ENCODE measurements at places on chromosomes 3 and 15.

GRCh38 chr15:39497016-39497758, 83.7 kb upstream of the THBS1 start:
- DNase-seq, result no peak

DNA sequence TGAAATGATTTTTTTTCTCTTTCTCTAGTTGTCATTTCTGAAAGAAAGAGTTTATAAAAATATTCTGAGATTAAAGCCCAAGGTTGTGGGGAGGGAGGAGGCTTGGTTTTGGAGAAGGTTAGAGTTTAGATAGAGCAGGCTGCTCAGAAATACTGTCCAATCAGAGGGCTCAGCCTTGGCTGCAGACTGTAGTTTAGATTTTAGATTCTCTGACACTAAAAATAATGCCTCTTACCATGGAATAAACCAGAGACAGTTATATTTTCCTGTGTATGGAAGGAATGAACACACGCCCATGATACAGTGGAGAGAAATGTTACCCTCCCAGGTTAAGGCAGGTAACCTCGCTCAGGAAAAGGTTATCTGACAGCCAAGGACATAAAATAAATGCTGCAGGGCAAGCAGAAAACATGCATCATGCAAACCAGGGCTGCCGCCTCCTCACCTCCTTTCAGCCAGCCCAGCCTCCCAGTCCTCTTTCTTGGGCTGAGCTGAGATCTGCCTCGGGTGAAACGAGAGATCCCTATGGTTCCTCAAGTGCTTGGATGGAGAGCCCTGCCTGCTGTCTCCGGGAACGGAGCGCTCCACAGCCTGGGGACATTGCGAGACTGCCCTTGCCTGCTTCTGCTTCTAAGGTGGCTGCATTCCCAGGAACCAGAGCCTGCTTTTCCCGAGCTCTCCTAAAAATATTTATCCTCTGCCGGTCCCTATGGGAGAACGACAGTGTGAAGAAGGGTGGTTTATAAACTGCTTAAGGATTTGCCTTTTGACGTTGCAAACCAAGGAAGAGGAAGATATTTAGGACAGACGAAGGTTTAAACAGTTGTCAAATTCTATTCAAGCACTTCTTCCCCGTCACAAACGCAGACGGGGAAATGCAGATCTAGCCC, 848 bp downstream of the NCEH1 start:
- peak; percentile 25 for DNase-seq

DNA sequence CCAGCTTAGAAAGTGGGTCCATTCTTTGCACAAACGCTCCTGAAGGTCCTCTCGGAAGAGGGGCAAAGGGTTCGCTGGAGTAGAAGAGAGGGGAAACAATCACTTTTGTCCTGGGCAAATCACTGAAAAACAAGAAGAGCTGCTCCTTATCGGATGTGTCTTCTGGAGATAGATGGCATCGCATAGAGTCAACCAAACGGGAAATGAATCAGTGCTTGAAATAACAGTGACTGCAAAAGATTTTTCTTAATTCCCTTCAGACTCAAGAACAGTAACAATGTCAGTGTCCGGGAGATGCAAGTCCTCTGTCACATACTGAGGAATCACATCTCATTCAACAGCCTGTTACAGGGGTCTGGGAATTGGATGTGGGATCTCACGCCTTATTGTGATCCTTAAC, 78.8 kb upstream of the PCSK6 start:
- DNase-seq, result no peak

DNA sequence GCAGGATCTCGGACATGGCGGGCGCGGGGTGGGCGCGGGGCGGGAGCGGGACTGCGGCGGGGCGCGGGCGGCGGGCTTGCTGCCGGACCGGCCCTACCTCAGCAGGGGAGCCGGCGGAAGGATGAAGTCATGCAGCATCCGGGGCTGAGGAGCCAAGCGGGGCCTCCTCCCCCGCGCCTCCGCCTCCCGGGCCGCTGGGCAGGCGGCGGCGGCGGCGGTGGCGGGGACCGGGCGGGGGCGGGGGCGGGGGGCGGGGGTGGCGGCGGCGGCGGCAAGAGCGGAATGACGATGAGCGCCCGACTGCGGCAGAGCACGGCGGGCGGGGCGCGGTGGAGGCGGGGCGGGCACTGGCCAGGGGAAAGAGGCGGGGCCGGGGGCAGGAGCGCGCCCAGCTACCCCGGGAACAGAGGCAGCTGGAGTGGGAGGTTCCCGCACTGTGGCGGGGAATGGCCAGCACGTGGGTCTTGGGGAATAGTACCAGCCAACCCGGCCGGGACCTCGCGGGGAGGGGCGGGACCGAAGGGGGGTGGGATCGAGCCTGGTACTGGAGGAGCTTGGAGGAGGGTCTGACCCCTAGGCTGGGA, at the start of gene CAMK2N2:
Gene CAMK2N2 (minus strand): TSS at position 284 of the 584 bp plus-strand sequence. CDS start 268 bp downstream, at position 16.
- peak; percentile 97 for DNase-seq

- DNase-seq, result peak; percentile 67
These were observed 32.9 kb downstream of the B3GNT5 start for GRCh38 chr3:183285828-183286457.

GRCh38 chr15:69748576-69749185, 296.1 kb downstream of the RPLP1 start:
- DNase-seq, result no peak

DNA sequence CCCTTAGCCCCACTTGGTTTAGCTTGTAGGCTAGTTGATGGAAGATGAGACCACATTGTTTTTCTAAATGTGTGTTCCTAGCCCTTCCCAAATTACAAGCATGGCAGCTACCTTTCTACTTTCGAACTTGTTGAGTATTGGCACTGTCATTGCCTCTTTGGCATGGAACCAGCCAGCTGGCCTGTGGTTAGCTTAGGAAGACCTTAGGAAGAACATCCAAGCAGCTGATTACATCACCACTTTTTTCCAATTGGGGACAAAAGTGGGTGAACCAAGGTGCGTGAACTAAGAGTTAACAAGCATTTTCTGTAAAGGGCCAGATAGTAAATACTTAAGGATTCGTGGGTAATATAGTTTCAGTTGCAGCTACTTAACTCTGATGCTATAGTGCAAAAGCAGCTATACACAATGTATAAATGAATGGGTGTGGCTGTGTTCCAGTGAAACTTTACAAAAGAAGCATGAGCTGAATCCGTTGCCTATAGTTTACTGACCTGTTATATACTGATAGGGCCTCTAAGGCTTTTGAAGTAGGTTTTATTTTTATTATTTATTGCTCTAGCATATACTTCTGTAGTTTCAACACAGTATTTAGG, 8.5 kb downstream of the KLHL18 start:
- no peak for DNase-seq

DNA sequence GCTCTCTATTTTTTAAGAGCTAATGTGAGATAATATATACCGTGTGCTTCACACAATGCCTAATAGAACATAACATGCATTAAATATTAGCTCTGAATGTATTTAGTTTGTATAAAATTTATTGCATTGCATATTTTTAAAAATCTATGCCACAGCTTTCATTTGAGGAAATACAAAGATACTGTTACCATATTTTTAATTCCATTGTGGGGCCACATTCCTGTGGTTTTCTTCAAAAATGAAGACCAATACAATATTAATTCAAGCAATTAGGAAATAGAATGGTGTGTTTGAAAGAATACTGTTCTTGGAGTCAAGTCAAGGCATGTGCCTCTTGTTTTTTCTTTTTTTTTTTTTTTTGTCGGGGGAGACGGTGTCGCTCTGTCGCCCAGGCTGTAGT, 95.4 kb upstream of the CADPS start:
- no peak for DNase-seq

- DNase-seq, result no peak
These were observed 22.3 kb upstream of the GP9 start for GRCh38 chr3:129038121-129038855.

- DNase-seq, result no peak
These were observed 118.1 kb downstream of the CLSTN2 start for GRCh38 chr3:140052771-140053702.

DNA sequence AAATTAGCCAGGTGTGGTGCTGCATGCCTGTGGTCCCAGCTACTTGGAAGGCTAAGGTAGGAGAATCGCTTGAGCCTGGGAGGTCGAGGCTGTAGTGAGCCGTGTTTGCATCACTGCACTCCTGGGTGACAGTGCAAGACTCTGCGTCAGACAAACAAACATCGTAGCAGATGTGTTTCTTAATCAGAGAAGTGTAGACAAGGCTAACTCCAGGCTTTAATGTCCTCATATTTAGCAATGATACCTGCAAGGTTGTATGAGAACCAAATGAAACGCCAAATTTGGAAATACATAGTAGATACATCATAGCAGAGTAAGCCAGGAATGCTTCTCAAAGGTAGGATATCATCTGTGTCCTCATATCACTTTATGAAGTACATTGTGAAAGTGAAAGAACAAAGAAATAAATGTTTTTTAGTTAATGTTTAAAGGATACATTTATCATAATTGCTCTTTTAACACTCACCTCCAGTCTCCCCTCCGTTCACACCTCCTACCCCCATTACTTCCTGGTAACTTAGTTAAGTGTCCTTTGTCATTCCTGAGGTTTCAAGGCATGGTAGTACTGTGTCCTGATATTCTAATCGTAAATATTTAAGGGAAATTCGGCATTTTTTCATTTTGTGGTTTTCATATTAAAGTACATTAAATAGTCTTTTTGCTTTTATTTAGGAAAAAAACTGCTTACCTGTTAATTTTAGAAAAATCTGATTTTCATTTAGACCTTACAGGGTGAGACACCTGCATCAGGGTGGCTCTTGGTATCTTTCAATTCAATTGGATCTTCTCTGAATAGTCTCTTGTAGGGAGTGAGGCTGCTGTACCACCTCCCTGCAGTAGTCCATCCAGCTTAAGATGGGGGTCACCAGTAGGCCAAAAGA, 96.1 kb downstream of the OPA1 start:
- DNase-seq, result no peak

GRCh38 chr15:39804026-39804425, 21.4 kb upstream of the FSIP1 start:
- no peak for DNase-seq

DNA sequence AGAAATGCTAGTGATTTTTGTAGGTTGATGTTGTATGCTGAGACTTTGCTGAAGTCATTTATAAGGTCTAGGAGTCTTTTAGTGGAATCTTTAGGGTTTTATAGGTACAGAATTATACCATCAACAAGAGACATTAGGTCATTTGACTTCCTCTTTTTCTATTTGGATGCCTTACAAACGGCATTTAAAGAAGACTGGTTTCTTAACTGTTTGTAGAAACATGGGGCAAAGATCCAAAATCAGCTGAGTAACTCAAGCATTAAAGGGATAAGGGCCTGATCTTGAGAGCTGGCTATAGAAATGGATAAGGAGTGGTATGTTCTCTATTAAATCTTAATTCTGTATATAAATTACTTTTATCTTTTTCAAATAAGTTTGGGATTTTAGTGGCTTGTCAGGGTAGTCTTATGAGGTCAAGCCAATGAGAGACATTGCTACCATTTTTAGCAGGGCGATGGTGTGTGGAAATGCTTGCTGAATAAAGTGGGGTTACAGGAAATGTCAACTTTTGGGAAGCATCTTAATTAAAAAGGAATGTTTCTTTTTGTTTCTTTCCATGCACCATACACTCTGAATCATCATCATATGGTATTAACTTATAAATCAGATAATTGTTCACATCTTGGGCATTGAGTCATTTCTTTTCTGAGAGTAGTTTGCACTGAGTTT, 197.7 kb upstream of the GBE1 start:
- DNase-seq, result no peak

DNA sequence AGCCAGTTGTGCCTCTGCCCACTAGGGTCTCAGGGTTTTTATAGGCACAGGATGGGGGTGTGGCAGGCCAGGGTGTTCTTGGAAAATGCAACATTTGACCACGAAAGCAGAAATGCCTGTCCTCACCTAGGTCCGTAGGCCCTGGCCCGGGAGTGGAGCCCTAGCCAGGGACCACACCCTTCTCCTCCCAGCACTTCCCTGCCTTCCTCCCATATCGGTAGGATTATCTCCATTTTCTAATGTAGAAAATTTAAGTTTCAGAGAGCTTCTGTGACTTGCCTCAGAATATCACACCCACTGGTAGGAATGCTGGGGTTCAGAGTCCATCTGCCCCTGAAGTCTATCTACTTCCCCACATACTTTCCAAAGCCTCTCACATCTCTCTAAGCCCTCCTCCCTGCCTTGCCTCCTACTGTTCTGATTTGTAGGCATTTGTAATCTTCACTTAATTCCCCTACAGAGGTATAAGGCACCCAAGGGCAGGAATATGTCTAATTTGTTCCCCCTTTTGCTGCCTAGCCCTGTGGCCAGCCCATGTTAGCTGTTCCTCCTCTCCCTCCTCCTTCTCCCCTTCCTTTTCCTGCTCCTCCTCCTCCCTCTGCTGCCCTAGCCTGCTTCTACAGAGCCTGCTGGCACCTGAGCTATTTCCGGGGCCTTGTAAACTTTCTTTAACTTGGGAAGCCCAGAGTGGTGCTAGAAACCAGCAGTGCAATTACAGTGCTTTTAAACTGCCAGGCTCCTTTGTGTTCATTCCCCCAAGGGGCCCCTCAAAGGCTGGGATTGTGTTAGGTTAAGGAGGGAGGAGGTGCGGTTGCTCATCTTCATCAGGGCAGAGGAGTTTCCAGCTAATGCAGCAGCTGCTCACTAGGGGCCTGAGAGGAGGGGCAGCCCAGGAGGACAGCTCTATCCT, 71.1 kb downstream of the MRPL46 start:
- no peak for DNase-seq

- no peak for DNase-seq
These were observed 45.5 kb downstream of the RFTN1 start for GRCh38 chr3:16468002-16468335.

DNA sequence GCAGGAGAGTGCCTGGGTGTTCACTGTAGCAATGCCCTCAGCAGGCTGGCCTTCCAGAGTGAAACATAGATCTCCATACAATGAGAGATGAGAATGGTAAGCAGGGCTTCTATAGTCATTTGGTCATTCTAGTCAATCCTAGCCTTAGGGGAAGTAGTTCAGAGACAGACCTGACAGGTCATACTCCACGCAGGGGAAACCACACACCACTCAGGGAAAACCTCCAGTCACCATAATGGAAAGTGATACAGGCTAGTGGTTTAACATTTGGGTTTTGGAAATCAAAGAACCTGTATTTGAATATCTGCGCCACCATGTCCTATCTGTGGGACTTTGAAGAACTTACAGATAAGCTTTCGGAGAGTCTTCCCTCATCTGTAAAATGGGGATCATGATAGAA, 425.7 kb upstream of the PPP2R3A start:
- no peak for DNase-seq

DNA sequence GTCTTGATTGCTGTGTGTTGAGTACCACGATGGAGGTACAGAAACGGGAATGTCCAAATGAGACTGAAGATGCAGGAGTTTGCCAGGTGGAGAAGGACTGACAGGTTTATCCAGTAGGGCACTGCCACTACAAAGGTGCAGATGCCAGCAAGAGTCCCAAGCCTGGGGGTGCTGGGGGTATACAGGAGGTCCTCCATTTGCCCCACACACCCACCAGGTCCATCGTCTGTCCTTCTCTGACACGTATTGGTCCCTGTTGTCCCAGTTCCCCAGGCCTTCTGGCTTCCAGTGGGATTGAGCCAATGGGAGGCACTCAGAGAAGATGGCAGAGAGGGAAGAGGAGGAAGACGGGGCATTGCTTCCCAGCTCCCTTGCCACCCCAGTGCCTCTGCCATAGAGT, 6.6 kb downstream of the HAPLN3 start:
- DNase-seq, result no peak

- no peak for DNase-seq
These were observed 1.8 kb upstream of the CSPG5 start for GRCh38 chr3:47580481-47580880.

GRCh38 chr3:187954516-187954872, 199.5 kb upstream of the LPP start:
- DNase-seq, result no peak
